ENCODE measurements at places on chromosomes 7 and 10. TPM values are rescaled to one million over a fixed set of nuclear protein-coding genes. Genes with fewer than 3 reads are reported as not detected.
A peak's percentile ranks its signal among the peaks of the same experiment; 100 is the strongest.

Gene ARHGAP22
- total RNA-seq, result 1.9 TPM

- H3K27ac ChIP-seq, result no peak overlapping the region
- no peak overlapping the region for H3K4me3 ChIP-seq
- no peaks in the 10 kb centered on the region for H3K36me3 ChIP-seq
- H3K4me1 ChIP-seq, result no peaks in the 10 kb centered on the region
- H3K27me3 ChIP-seq, result no peaks in the 10 kb centered on the region
Measured at GRCh38 chr10:24969841-24970281, 17.5 kb upstream of the PRTFDC1 start.

Gene IL2RA
- total RNA-seq, result not detected

Gene OR9A2
- total RNA-seq, result not detected

Gene KIAA1217
- 70.8 TPM for total RNA-seq

- no peaks in the 10 kb centered on the region for H3K4me1 ChIP-seq
- DNase-seq, result no peak
- H3K27me3 ChIP-seq, result no peaks in the 10 kb centered on the region
- no peak overlapping the region for H3K4me3 ChIP-seq
- no peaks in the 10 kb centered on the region for H3K36me3 ChIP-seq
Measured at GRCh38 chr7:136009488-136010079, 32.4 kb upstream of the MTPN start.

DNA sequence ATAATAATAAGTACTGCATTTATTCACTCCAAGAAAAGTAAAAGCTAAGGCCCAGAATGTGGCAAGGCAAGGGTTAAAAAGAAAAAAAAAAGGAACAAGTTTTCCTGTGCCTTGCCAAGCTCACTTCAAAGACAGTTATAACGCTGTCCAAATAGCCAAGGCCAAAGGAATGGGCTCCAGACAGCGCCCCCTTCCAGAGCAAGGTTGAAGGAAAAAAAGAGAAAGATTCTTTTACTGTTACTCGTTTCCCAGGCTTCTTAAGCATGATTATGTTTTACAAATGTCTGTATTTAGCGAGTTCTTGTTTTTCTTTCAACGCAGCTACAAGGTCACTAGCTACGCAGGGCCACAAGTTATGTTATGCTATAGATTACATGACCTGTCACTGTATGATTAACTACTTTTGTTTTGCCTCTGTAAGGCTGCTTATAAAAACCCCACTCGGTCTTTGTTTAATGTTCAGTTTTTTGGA lies 9.1 kb upstream of the EIF4H start:
- H3K4me3 ChIP-seq, result no peak overlapping the region
- H3K27me3 ChIP-seq, result no peaks in the 10 kb centered on the region
- H3K36me3 ChIP-seq, result no peaks in the 10 kb centered on the region
- DNase-seq, result peak; percentile 51

DNA sequence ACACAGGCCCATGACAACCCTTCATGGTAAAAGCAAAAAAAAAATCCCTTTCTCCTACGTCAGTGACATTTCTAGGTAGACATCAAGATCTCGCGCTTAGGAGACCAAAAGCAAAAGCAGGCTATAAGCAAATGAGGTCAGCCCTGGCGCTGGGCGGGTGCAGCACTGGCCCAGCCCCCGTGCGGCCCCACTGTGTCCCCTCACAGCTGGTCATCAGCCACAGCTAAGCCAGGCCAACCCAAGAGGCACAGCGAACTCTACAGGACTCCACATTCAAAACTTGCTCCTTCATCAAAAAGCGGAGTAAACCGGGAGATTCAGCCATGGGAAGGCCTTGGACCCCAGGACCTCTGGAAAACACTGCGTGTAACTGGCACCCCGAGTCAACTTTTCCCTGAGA lies 113.7 kb downstream of the PTPRN2 start:
- H3K36me3 ChIP-seq, result peaks cover 12% of the 10 kb centered on the region
- no peak for DNase-seq
- H3K4me1 ChIP-seq, result no peaks in the 10 kb centered on the region
- peaks cover 6% of the 10 kb centered on the region for H3K27me3 ChIP-seq
- no peak overlapping the region for H3K4me3 ChIP-seq

DNA sequence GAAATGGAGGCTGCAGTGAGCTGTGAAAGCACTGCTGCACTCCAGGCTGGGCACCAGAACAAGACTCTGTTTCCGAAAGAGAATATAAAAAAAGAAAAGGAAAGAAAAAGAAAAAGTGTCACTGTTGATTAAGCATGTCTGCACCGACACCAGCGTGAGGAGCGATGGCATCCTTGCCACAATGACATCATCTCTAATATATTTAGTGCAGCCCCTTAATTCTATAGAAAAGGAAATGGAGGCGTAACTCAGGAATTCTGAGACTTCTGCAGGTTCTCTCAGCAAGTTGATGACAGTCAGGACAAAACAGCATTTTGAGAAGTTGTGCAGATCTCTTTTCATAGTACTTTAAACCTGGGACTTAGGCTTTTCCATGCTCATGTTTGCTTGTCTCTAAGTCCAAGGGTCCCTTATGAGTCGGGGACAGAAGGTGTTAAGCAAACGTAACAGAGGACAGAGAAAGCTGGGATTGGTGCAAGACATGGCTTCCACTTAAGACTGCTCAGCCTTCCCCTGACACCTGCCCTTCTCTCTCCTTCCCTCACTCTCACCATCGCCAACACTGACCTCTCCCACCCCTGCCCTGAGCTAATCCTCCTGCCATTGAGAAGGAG lies 16.9 kb upstream of the ANKRD1 start:
- no peaks in the 10 kb centered on the region for H3K36me3 ChIP-seq
- no peak overlapping the region for H3K4me3 ChIP-seq
- H3K27ac ChIP-seq, result no peak overlapping the region
- H3K27me3 ChIP-seq, result peaks cover 2% of the 10 kb centered on the region
- peaks cover 9% of the 10 kb centered on the region for H3K4me1 ChIP-seq

- H3K4me1 ChIP-seq, result peaks cover 6% of the 10 kb centered on the region
- peaks cover 3% of the 10 kb centered on the region for H3K27me3 ChIP-seq
- no peaks in the 10 kb centered on the region for H3K36me3 ChIP-seq
- H3K27ac ChIP-seq, result no peak overlapping the region
Measured at GRCh38 chr10:8389630-8390029, 335.1 kb downstream of the GATA3 start.

DNA sequence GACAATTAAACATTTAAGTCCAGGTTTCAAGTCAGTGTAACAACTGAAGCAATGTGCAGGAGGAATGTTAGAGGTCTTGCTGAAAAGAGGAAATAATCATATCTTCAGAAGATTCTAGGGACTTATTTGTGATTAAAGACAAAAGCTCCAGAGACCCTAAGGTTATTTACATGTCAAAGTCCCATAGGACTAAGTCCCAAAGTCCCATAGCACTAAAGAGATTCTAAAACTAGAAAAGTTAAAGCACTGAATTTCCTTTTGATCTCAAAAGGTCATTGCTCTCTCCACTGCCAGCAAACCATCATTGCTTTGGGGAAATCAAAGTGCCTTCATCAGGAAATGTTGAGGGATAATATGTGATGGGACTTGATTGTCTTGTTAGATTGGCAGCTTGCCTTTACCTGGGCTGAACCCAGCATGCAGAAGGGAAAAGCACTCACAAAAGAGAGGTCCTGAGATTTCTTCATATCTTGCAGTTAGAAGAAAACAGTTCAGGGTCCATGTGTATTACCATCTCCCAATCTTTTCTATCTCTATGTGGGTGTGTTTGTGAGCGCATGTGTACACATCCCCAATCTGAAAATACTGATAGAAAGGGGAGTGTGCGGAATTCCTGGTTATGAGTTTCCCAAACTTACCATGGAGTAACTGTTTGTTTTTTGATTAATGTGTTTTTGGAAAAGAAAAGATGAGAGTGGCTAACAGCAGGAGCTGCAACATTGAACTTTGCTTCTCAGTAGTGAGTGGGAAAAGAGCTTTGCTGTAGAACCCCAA lies 21.8 kb downstream of the NUDT13 start:
- DNase-seq, result no peak
- H3K27ac ChIP-seq, result no peak overlapping the region
- no peaks in the 10 kb centered on the region for H3K4me1 ChIP-seq
- no peaks in the 10 kb centered on the region for H3K27me3 ChIP-seq
- peaks cover 32% of the 10 kb centered on the region for H3K36me3 ChIP-seq

Gene FBH1
- 95.2 TPM for total RNA-seq

Gene PRKCQ
- 24.0 TPM for total RNA-seq

GRCh38 chr7:51144178-51144577 lies 172.4 kb downstream of the COBL start:
- DNase-seq, result no peak
- no peak overlapping the region for H3K27ac ChIP-seq
- peaks cover 16% of the 10 kb centered on the region for H3K36me3 ChIP-seq
- peaks cover 12% of the 10 kb centered on the region for H3K27me3 ChIP-seq
- H3K4me1 ChIP-seq, result peaks cover 33% of the 10 kb centered on the region

Gene EIF4EBP2
- 146 TPM for total RNA-seq

Gene MINDY4
- 4.7 TPM for total RNA-seq

GRCh38 chr10:89414146-89414878 lies at the start of gene IFIT5:
Gene IFIT5, plus strand, starts transcription at chr10:89414568. Its CDS starts 231 bp downstream, at chr10:89414799.
- H3K27ac ChIP-seq, result peak within 1 kb of the TSS; percentile 95
- peaks cover 11% of the 10 kb centered on the region for H3K27me3 ChIP-seq
- H3K4me1 ChIP-seq, result peaks cover 8% of the 10 kb centered on the region
- DNase-seq, result peak; percentile 77

GRCh38 chr10:106278383-106278782 lies 886.1 kb downstream of the SORCS1 start:
- peaks cover 9% of the 10 kb centered on the region for H3K4me1 ChIP-seq
- H3K36me3 ChIP-seq, result no peaks in the 10 kb centered on the region
- no peaks in the 10 kb centered on the region for H3K27me3 ChIP-seq
- H3K4me3 ChIP-seq, result no peak overlapping the region
- H3K27ac ChIP-seq, result no peak overlapping the region
- DNase-seq, result no peak

Gene EGR2
- 1.2 TPM for total RNA-seq

DNA sequence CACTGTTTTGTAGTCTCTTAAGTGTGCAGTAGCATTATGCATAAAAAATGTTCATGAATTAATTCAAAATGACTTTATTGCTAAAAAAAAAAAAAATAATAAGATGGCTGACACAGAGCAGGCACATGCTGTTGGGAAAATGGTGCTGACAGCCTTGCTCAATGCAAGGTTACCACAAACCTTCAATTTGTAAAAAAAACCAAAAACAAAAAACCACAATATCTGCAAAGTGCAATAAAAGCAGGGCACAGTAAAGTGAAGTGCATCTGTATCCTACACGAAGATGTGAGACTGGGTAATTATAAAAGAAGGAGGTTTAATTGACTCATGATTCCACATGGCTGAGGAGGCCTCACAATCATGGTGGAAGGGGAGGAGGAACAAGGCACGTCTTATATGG lies 185.8 kb downstream of the USP6NL start:
- H3K4me3 ChIP-seq, result no peak overlapping the region
- H3K27me3 ChIP-seq, result peaks cover 8% of the 10 kb centered on the region
- no peaks in the 10 kb centered on the region for H3K4me1 ChIP-seq

GRCh38 chr7:197413-198335 lies 5.3 kb downstream of the FAM20C start:
- peak overlapping the region; percentile 39 for H3K4me3 ChIP-seq
- H3K4me1 ChIP-seq, result peaks cover 8% of the 10 kb centered on the region
- DNase-seq, result no peak
- no peaks in the 10 kb centered on the region for H3K36me3 ChIP-seq
- no peak overlapping the region for H3K27ac ChIP-seq

Gene KCNIP2
- total RNA-seq, result 7.7 TPM

DNA sequence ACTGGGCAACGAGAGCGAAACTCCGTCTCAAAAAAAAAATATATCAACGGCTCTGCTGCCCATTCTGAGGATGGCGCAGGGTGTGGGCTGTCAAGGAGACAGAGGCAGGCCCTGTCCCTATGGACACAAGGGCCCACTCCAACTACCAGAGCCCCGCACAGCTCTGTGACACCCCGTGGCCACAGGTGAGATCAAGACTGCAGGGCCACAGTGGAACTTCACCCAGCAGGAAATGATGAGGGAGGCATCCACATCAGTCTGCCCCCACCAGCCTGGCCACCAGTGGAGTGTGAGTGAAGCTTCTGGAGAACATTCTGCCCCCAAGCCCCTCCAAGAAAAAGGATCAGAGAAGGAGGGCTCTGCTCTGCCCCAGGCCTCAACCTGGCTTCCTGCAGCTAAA lies 136.7 kb downstream of the DLG5 start:
- H3K27ac ChIP-seq, result no peak overlapping the region
- H3K4me1 ChIP-seq, result peaks cover 15% of the 10 kb centered on the region
- H3K36me3 ChIP-seq, result peaks cover 42% of the 10 kb centered on the region
- DNase-seq, result no peak
- peaks cover 5% of the 10 kb centered on the region for H3K27me3 ChIP-seq

GRCh38 chr10:99631496-99631895 lies 11.3 kb upstream of the SLC25A28 start:
- no peak for DNase-seq
- no peaks in the 10 kb centered on the region for H3K27me3 ChIP-seq

GRCh38 chr7:151699928-151700319 lies 177.0 kb downstream of the PRKAG2 start:
- no peak overlapping the region for H3K4me3 ChIP-seq
- H3K4me1 ChIP-seq, result peaks cover 6% of the 10 kb centered on the region
- H3K36me3 ChIP-seq, result no peaks in the 10 kb centered on the region
- H3K27me3 ChIP-seq, result peaks cover 4% of the 10 kb centered on the region

- H3K4me1 ChIP-seq, result peaks cover 2% of the 10 kb centered on the region
- DNase-seq, result no peak
- H3K36me3 ChIP-seq, result no peaks in the 10 kb centered on the region
Measured at GRCh38 chr10:90352288-90352687, 505.6 kb downstream of the HTR7 start.

- peaks cover 69% of the 10 kb centered on the region for H3K36me3 ChIP-seq
- H3K27ac ChIP-seq, result no peak overlapping the region
- no peak for DNase-seq
- no peaks in the 10 kb centered on the region for H3K4me1 ChIP-seq
- no peak overlapping the region for H3K4me3 ChIP-seq
Measured at GRCh38 chr7:29940199-29940598, 49.4 kb downstream of the SCRN1 start.

DNA sequence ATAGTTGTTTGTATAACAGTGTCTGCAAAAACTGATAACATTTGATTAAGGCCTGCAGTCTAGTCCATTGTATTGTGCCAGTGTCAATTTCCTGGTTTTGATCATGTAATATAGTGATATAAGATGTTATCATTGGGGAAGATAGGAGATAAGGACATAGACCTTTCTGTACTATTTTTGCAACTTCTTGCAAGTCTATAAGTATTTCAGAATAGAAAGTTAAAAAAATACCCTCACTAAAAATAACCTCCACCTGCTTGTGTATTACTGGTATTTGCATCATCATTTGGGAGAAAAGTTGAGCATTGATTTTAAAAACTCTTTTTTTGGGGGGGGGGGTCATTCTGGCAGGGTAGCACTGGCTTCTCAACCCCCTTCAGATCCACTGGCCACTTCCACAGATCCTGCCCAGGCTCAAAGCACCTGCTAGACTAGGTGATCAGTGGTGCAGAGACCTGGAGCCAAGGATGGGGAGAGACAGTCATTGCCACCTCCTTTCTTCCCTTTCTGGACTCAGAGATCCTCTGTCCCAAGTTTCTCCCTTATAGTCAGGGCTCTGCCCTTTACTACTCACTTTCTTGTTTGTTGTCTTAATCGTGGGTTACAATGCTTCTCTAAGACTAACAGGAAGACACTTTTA lies 103.0 kb downstream of the RBM20 start:
- DNase-seq, result no peak
- no peak overlapping the region for H3K4me3 ChIP-seq
- H3K4me1 ChIP-seq, result peaks cover 19% of the 10 kb centered on the region
- peaks cover 6% of the 10 kb centered on the region for H3K27me3 ChIP-seq
- H3K27ac ChIP-seq, result no peak overlapping the region

- H3K4me1 ChIP-seq, result peaks cover 18% of the 10 kb centered on the region
- peaks cover 26% of the 10 kb centered on the region for H3K36me3 ChIP-seq
- H3K4me3 ChIP-seq, result no peak overlapping the region
- peaks cover 8% of the 10 kb centered on the region for H3K27me3 ChIP-seq
- no peak overlapping the region for H3K27ac ChIP-seq
- DNase-seq, result no peak
Measured at GRCh38 chr10:124697837-124698544, 46.2 kb downstream of the FAM53B start.

Gene TLX1
- total RNA-seq, result 31.0 TPM
